Endothelial cell of umbilical vein (primary cell): ENCODE measurements at places on chromosomes 5 and 9. TPM values are rescaled to one million over a fixed set of nuclear protein-coding genes. Genes with fewer than 3 reads are reported as not detected.

GRCh38 chr5:43674536-43674935 is 71.6 kb downstream of the NNT start:
- DNase-seq, result no peak

WNT8A gene
- total RNA-seq, result not detected in 2 replicates

GRCh38 chr5:79955356-79955895 is 35.6 kb downstream of the MTX3 start:
- DNase-seq, result no peak

DMRT2 gene
- not detected in 2 replicates for total RNA-seq

CDX1 gene
- total RNA-seq, result not detected in 2 replicates

DNA sequence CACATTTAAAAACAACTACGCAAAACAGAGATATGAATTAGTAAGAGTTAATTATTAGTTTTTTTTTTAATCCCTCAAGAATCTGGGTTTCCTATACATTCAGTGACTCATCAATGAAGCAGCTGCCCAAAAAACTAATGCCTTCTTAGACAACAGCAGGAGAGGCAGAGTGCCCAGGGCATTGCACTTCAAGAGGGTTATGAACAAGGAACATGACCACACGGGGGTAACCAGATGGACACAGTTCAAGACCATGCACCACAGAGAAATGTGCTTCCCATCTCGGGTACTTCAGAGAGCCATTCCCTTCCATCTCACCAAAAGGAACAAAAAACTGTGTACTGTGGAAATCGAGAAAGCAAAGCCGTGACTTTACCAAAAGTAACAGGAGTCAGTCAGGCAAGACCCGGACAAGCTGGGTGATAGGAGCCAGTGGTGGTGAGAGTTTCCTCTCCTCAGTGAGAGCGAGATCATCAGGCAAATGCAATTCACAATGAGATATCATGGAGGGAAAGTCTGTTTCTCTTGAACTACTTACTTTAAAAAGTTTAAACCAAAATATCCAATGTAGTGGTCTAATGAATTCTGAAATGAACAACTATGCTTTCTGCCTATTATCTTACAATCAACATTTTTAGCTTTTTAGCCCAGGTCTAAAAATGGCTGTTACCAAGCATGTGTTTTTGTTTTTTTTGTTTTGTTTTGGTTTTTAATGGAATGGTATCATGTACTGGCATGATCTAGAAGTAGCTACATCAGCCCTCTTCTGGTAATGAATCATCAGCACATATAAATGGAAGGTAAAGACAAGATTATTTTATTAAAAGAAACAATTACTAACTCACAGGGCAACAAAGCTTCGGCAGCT is 192.1 kb downstream of the TSSK1B start:
- DNase-seq, result peak; percentile 25

GRCh38 chr9:99980598-99980997 is 74.1 kb downstream of the STX17 start:
- DNase-seq, result no peak

ROR2 gene
- not detected in 2 replicates for total RNA-seq

LCN6 gene
- total RNA-seq, result not detected in 2 replicates

DNA sequence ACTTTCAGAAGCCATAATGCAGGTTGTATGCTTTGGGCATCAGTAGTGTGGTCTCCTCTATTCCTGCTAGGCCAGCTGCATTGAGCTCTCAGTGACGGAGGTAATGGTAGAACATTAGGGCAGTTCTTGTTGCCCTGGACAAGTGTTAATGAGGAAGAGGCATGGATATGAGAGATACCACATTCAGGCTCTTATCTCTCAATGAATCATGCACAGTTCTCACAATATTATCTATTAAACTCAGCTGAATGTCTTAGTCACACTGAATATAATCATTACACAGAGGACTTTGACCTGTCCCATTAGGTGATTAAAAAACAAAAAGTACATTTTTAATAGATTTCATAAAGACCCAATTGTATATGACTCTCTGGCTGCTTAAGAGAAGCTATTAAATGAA is 76.6 kb upstream of the SSBP2 start:
- DNase-seq, result no peak

KIAA0825 gene
- 1.1 and 1.3 TPM in 2 replicates for total RNA-seq

- DNase-seq, result peak; percentile 48
Observed at GRCh38 chr5:79512471-79513307, 1.2 kb downstream of the HOMER1 start.

DNA sequence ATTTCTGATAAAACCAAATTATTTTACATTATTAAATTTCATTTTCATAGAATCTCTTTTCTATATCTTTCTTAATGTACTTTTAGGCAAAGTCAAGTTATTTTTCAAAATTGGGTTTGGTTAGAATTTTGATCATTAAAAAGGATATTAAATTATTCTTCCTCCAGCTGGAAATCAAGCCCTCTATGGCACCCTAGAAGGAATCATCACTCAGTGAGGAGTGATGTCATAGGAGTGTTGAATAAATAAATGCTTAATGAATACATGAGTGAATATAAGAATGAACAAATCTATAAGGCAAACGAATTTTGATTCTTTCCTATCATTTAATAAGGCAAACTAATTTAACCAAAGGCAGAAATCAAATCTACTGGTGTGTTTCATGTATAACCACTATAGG is 639.9 kb downstream of the PDE4D start:
- DNase-seq, result no peak

- no peak for DNase-seq
Observed at GRCh38 chr9:34331196-34331595, 1.8 kb downstream of the NUDT2 start.

LURAP1L gene
- total RNA-seq, result 1.3 and 3.3 TPM in 2 replicates

PCDHGA1 gene
- total RNA-seq, result 0.22 and 0.30 TPM in 2 replicates

TBC1D9B gene
- total RNA-seq, result 120 and 150 TPM in 2 replicates

COL27A1 gene
- 48.6 and 49.1 TPM in 2 replicates for total RNA-seq

DNA sequence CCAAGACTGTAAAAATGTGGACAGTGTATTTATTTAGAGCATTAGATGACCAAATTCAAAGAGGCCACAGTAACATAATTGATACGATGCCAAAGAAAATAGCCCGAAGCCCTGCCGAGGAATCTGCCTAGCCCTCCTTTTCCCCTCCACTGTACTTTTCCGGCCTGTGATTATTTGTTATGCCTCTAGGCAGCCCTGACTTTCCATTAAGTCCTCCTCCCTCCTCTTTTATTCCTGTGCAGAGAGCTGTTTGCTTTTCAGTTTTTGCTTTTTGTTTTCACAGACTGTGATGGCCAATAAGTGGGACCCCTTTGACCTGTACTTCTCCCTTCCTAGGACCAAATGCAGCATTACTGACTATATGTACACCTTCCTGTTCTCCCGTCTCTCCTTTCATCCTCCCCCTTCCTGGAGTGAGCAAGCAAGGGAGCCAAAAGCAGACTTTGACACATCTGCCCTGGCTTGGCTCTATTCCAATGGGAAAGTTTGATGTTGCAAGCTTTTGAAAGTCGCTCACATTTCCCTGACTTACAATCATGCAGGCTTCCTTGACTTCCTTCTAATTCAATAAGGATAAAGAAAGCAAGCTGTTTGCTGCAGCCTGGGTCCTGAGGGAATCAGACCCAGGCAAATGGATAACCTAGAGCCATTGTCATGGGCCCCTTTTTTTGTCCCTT is 76.1 kb downstream of the NREP start:
- DNase-seq, result peak; percentile 99

ARHGEF37 gene
- total RNA-seq, result 7.0 and 7.1 TPM in 2 replicates

TICAM2 gene
- 3.2 and 3.5 TPM in 2 replicates for total RNA-seq

DNA sequence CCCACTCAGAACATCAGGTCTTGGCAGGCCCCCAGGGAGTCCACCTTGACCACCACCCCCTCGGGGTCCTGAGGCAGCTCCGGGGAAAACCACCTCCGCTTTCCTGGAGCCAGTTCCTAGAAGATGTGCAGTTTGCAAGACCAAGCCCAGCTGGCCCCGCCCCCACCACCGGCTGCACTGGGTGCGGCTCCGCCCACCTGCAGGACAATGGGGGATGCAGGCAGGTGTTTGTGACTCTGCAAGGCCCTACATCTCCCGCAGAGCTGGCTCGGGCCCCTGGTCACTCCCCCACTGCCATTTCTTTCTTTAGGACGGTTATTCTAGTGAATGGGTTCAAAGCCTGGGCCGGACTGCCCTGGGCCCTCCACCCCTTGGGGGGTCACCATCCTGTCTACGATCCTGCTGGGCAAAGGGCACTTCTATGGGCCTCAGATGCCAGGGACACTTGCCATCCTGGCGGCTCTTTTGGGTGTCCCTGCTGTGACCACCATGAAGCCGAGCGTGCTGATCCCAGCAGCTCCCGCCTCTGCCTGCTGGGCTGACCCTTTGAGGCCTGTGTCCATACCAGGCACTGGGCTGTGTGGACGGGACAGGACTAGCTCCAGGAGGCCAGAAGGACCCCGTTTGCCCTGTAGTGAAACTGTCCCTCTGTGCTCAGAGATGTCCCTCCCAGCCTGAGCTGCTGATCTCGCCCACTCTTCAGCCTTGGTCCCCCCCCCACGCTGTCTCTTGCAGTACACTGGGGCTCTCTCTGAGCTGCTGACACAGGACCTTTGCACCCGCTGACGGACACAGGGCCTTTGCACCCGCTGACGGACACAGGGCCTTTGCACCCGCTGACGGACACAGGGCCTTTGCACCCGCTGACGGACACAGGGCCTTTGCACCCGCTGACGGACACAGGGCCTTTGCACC is 5.9 kb upstream of the NACC2 start:
- no peak for DNase-seq

GRCh38 chr9:98406469-98406868 is 151.0 kb upstream of the TBC1D2 start:
- no peak for DNase-seq

GRCh38 chr5:102713278-102713677 is 41.8 kb upstream of the PAM start:
- no peak for DNase-seq

- no peak for DNase-seq
Observed at GRCh38 chr9:99478469-99479027, 256.5 kb downstream of the SEC61B start.

- no peak for DNase-seq
Observed at GRCh38 chr9:126155756-126156664, 170.6 kb upstream of the MVB12B start.

INSL6 gene
- not detected in 2 replicates for total RNA-seq

GRCh38 chr5:58595952-58596351 is 13.1 kb downstream of the RAB3C start:
- DNase-seq, result no peak

EQTN gene
- not detected in 2 replicates for total RNA-seq

DNA sequence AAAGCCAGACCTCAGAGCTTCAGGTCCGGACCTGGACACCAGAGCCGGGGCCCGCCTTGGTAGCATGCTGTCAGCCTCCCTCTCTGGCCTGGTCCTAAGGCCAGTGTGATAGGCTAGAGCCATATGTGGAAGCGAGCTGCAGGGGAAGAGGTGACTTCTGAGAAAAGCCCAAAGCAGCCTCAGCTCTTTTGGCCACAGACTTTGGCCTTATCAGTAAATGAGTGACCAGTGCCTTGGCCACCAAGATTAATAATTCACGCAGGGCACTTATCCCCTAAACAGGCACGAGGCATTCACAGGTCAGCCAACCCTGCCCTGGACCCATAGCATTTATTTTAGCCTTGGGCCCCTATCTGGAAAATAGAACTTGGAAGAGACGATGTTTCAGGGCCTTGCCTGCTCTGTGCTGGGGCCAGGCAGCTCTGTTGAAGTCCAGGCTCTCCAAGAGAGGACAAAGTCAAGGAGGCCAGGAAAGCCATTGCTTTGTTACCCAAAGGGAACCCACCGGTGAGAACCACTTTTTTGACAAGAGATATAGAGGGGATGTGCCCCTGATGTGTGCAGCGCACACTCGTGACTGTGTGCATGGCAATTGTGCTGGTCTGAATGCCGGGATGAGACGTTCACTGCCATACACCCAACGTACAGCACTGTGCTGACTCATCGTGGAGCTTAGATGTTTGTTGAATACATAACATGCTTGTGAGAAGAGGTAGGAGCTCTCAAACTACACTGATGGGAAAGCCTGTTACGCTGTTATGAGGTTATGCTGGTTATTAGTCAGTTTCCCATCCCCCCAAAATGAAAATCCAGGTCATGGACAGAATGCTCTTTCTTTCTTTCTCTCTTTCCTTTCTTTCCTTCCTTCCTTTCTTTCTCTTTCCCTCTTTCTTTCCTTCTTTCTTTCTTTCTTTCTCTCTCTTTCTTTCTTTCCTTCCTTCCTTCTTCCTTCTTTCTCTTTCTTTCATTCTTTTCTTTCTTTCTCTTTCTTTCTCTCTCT is 5.0 kb upstream of the SLC34A1 start:
- no peak for DNase-seq

GHR gene
- total RNA-seq, result 0.27 and 0.39 TPM in 2 replicates

OLFML2A gene
- total RNA-seq, result 0.32 and 1.1 TPM in 2 replicates

- peak; percentile 83 for DNase-seq
Observed at GRCh38 chr9:131709771-131710431, 30.0 kb downstream of the RAPGEF1 start.

DNA sequence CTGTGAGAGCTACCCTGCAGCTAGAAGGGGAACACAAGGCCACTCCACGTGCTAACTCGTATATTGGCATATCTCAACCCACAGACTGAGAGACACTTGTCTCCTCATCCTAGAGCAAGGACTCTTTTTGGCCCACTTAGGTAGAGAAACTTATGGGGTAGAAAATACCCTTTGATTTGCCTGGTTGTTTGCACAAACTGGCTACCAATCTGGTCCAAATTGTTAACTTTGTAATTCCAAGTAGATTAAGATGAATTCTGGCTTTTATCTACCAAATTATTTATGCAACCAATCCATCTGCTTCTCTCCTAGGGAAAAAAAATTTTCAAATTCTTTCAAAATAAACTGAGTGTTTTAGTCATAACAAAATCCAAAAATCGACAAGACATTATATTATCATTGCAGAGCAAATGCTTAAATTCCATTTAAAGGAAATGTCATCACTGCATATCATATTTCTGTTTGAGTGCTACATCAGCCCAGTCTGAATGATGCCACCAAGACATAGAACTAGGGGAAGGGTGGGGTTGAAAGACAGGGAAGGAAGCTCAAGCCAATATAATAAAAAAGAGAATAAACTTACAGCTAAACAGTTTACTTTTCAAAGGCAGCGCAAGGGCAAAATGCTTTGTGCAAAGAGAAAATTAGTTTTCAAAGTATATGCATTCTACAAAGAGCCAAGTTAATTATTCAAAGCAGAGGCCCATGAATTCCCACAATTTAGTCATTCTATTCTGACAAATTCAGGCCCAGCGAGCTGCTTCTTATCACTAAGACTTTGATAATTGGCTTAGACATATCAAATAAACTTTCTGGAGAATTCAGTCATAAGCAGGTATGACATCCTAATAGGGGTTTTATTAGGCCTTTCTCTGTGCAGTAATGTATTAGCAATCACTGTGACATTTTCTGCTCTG is 198.0 kb downstream of the CAAP1 start:
- DNase-seq, result no peak

DNA sequence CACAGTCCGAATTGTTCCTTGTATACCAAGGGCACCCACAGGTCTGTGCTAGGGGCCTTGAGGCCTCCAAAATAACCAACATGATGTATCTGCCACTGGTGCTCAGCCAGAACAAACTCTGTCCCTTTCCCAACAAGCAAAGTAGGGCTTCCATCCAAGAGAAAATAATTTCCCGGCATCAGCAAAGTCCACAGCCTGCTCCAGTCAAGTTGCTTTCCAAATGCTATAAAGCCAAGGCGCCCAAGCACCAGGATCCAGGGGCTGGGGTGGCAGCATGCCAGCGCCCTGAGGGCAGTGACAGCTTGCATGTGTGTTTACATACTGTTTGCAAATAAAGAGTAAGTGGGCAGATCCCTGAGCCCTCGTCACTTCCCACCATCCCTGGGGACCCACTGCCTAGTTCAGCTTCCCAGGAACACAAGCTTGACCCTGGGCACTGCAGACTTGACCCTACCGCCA is 155.9 kb downstream of the ERCC6L2 start:
- no peak for DNase-seq
